ENCODE measurements at places on chromosomes 11 and 22.

GRCh38 chr11:14908214-14908880, 16.3 kb upstream of the CYP2R1 start:
- no peak for DNase-seq

DNA sequence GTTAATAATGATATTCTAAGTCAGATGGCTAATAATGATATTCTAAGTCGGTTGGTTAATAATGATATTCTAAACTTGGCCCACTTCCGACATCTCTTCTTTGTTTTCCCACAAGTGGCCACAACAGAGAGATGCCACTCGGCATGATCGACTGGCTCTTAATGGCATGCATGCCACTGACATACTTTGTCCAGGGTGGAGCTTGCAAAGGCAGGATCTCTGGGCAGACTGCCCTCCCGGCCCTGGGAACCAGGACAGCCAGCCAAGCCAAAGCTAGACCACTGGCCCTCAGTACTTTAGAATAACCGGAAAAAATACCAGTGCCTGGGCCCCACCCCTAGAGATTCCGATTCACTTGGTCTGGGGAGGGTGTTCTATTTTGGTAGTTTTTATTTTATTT, 78.1 kb downstream of the KIAA1671 start:
- DNase-seq = no peak

- DNase-seq = no peak
Measured at GRCh38 chr11:100910808-100911207, 218.8 kb downstream of the PGR start.

DNA sequence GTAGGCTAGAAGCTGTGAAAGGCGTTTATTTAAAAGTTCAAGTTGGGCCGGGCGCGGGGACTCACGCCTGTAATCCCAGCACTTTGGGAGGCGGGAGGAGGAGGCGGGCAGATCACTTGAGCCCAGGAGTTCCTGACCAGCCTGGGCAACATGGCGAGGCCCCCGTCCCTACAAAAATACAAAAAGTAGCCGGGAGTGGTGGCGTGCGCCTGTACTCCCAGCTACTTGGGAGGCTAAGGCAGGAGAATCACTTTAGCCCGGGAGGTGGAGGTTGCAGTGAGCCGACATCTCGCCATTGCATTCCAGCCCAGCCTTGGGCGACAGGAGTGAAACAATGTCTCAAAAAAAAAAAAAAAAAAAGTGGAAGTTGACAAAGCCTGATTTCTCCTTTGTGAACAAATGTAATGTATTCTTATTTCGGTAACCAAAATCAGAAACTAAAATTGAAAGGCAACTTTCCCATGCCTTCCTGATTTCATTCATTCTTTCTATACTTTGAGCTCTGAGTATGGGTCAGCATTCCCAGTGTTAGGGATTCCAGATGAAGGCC, 825 bp downstream of the PTPMT1 start:
- no peak for DNase-seq

- DNase-seq = no peak
Measured at GRCh38 chr22:23093051-23093788, 22.9 kb downstream of the GNAZ start.

- no peak for DNase-seq
Measured at GRCh38 chr11:350723-351255, 18.5 kb upstream of the B4GALNT4 start.

- DNase-seq = no peak
Measured at GRCh38 chr11:119861160-119861559, 132.2 kb upstream of the NECTIN1 start.

GRCh38 chr22:50173311-50173982, 2.9 kb downstream of the PANX2 start:
- DNase-seq = no peak

GRCh38 chr22:17956630-17957029, 67.7 kb downstream of the MICAL3 start:
- DNase-seq = no peak

DNA sequence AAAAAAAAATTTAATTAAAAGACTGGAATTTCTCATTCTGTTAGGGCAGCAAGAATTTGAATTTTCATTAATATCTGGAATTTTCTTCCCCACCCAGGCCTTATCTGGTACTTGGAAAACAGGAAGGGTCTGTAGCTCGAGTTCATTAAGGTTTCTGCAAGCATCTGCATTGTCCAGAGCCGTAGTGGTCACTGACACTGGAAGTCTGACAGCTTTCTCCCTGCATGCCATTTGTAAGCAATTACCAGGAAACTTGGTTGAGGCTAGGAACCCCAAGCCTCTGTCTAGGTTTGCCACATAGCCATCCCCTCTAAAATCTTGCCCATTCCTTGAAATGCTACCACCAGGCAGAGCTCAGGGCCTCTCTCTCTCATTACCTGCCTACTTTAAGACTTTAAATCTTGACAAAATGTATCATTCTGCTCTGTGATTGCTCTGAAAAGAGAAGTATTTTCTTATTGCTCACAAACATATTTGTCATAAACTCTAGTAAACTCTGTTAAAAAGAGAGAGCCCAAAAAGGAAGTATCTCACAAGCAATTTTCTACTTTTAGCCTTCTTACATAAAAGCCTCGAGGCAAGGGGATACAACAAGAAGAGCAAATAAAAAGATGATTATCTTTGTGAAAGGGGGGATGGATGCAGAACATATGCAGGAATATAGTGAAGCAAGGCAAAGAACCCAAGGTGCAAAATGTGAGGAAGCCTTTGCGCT, 5.5 kb upstream of the PGM2L1 start:
- no peak for DNase-seq

- no peak for DNase-seq
Measured at GRCh38 chr11:86571273-86571948, 101.0 kb downstream of the ME3 start.

- DNase-seq = no peak
Measured at GRCh38 chr11:61626580-61627380, 45.9 kb upstream of the SYT7 start.

DNA sequence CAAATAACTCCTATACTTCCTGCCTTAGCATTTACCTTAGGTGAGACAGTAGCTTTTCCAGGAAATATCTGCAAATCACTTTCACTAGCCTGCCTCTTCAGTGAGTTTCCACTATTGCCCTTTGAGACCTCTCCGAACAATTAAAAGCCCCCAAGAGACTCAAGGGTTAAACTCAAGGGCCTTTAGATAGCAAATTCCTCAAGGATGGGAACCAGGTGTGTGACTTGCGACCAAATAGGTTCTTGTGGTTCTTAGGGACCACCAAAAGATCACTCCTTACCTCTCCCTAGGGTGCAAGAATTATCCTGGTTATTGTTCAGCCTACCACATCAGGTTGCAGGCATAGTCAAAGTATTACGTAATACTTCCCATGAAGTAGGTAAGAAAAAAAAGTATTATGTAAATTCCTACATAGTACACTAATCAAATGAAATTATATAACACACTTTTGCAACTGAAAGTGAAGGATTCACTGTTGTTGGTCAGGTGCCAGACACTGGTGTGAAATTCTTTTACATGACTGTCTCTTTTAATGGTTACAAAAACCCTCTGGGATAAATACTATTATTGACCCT, 1.4 kb upstream of the RDX start:
- no peak for DNase-seq

DNA sequence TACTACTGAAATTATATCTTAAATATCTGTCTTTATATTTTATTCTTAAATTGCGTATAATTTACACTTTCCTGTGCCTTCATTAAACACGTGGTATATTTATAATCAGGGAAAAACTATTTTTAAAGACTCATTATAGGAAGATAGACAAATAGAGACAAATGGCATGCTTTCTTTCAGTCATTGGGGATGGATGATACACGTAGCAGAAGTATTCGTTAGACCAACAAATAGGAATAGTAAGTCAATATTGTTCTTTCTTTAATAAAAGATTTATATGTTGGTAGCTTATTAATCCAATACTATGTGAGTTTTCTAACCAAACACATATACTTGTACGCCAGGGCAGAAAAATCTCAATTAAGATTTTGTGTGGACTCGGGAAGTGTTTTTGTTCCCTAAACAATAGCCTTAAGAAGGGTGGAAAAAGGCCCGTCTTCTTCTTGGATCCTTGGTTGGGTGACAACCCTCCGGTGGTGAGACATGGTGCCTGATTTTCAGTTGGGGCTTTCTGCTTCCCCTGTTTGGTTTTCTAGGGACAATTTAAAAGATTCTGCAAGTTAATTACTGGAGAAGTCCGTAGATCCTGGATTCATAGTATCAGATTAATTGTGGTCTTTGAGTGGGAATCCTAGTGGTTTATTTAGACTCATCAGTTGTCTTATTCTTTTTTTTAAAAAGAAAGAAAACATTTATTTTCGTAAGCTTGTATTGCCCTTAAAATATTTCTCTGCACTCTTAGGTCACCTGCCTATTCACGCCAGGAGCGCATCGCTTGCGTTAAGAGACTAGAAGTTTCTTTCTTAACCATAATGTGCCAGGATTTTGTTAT, 83.5 kb upstream of the WNT7B start:
- DNase-seq = no peak

GRCh38 chr11:119681361-119681910, 47.6 kb downstream of the NECTIN1 start:
- no peak for DNase-seq

DNA sequence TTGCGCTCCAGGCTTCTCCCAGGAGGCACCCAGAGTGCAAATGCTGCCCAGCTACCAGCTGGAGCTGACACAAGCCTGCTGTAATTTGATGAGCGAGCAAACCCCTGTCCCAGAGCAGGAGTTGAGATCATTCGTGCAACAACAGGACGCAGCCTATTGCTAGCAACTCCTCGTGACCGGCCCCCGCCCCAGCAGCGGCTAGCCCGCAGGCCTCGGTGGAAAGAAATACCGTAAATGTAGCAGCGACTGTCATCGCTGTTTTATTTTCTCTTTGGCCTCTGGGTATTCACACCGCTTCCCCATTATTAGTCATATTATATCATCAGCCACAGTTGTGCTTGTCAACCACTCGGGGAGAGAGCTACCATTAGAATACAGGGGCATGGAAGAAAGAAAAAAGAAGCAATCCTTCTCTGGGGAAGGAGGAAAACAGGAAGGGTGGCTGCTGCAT, 59.2 kb upstream of the ATXN10 start:
- DNase-seq = no peak

DNA sequence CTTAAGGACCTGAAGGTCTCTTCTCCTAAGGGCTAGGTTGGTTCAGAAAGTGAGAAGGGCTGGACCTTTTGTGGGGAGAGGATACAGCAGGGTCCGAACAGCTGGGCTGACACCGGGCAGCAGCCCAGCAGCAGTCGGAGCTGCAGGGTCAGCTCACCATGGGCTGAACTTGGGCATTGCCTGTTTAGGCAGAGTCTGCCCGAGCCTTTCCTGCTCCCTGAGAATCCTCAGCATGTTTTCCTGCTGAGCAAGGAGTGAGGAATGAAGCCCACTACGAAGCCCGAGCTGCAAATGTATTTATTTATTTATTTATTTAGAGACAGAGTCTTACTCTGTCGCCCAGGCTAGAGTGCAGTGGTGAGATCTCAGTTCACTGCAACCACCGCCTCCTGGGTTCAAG, 83.9 kb downstream of the PTPRJ start:
- DNase-seq = no peak

GRCh38 chr22:43114958-43115357, 4.4 kb downstream of the BIK start:
- DNase-seq = no peak

GRCh38 chr11:118102721-118103261, 16.0 kb upstream of the SMIM35 start:
- DNase-seq = no peak
